NCI-H1048 (cell line): ENCODE measurements at places on chromosomes 12 and 14.

DNA sequence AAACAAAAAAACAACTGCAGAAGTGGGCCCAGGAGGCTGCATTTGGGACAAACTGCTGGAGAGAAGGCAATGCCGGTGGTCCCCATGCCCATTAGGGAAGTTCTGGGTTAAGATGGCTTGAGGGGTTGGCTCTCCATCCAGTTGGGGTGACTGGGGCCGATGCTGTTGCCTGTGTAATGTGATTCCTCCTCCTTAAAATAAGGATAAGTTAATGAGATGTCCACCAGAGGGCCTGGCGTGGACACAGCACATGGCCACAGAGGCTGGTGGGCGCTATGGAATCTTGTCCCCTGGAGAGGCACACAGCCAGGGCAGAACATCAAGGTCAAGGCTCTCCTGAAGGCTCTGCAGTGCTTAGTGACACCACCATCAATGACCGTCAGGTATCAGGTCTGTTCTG is 1.0 kb upstream of the TESC start:
- no peak for DNase-seq

GRCh38 chr14:63174760-63175191 is 29.5 kb upstream of the RHOJ start:
- DNase-seq = no peak

DNA sequence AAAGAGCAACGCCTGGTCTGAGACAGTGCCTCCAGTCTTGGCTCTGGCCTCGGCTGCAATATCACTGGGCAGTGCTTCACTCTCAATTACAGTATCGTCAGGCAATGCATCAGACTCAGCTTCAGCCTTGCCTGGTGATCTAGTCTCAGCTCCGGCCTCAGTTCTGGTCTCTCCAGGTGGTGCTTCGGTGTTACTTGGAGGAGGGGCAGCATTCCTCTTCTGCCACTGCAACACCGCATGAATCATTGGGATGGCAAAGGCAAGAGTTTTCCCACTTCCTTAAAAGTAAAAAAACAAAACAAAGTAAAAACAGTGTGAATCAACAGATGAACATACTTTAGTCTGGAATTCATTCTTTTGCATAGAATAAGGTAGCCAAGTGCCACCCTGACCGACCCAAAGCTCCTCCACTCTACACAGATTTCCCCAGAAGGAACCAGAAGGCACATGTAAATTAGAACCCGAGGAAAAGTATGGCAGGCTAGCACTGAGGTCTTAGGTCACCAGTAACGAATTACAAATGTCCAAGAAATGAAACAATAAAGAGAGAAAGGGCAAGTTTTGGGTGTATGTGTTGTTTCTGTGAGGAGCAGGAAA is 18.6 kb downstream of the DDX24 start:
- DNase-seq = no peak

DNA sequence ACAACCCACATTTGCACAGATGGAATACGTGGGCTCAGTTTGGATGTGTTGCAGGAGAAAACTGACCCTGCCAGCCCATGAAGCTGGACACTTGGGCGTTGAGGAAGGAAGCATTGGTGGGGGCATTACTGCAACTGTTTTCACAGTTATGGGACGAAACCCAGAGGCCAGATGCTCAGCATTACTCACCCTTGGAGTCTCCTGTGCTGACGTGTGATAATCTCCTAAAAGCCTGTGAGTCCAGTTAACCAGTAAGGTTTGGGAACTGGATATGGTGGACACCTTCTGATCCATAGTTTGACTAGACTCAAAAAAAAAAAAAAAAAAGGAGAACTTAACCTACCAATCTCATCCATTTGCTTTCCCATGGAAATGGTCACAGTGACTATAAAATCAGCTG is 52.8 kb upstream of the EGLN3 start:
- DNase-seq = no peak

GRCh38 chr12:27296674-27297073 is 36.0 kb upstream of the BMAL2 start:
- DNase-seq = no peak

DNA sequence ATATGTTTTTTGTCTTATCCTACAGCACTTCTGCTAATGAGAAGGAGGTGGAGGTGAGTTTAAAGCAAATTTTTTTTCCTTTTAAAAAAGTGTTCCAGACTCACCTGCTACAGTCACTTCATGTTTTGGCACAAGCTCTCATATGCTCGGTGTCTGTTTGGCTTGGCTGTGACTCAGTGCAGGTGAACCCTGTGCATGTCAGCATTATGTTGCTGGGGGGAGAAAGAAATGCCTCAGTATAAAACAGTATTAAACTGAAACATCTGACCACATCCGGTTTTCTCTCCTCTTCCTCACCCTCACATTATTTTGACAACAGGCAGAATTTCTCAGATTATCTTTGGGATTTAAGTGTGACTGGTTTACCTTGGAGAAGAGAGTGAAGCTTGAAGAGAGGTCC is 105.2 kb downstream of the DNAI7 start:
- no peak for DNase-seq

DNA sequence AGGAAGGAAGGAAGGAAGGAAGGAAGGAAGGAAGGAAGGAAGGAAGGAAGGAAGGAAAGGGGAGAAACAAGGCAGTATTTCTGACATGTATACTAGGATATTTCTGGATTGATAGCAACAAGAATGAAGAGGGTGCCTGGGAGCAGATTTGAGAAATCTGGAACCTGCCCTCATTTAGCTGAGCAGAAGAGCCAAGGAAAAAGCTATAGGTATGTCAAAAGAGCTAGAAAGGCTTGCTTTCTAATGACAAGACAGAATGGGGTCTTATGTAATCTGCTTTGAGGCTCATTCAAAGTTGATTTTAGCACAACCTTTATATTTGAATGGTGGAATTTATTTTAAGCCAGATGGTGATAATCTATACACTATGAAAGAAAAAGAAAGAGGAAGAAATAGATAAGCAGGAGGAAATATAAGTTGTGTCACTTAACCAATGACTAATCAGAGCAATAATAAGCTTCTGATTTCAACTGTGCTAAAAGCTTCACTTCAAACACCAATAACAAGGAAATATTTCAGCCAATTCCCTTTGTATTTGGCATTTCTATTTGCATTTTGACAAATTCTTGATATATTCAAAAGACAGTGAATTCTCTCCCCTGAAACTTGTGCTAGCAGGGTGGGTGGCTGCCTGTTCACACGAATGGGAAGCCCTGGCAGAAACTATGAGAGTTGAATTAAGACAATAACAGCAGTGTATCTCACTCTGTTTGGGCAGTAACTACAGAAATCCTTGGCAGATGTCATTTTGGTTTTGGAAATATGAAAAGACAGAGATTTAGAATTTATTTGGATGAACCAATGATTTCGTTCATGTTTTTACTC is 76.3 kb upstream of the FLRT2 start:
- DNase-seq = no peak

GRCh38 chr12:96050139-96050538 is 14.8 kb upstream of the LTA4H start:
- no peak for DNase-seq

GRCh38 chr12:24197532-24197931 is 248.1 kb upstream of the SOX5 start:
- no peak for DNase-seq

DNA sequence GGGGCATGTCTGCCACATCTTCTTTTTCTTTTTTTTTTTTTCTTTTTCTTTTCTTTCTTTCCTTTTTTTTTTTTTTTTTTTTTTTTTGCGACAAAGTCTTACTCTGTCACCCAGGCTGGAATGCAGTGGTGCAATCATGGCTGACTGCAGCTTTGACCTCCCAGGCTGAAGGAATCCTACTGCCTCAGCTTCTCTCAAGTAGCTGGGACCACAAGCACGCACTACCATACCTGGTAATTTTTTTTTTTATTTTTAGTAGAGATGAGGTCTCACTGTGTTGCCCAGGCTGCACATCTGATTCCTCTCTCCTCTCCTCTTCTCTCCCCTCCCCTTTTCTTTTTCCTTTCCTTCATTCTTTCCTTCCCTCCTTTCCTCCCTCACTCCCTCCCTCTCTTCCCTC is 18.5 kb downstream of the SLC15A5 start:
- DNase-seq = no peak

- DNase-seq = no peak
Observed at GRCh38 chr12:93857991-93858447, 180.8 kb downstream of the CRADD start.

DNA sequence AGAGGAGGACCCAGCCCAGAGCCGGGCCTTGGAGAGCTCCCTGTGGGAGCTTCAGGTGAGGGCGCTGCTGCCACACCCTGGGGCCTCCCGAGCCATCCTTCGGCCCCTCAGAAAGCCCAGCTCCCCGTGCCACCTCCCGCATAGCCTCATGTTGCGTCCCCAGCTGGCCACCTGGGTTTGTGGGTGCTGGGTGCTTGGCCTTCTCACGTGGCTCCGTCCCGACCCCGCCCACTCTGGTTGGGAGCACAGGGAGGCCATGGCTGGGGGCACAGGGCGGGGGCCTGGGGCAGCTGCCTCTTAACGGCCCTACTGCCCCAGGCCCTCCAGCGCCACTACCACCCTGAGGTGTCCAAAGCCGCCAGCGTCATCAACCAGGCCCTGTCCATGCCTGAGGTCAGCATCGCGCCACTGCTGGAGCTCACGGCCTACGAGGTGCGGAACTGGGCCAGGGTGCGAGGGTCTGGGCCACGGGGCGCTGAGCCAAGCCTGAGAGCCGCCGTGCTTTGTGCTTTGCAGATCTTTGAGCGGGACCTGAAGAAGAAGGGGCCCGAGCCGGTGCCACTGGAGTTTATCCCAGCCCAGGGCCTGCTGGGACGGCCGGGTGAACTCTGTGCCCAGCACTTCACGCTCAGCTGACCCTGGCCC is 7.6 kb downstream of the NOC4L start:
- no peak for DNase-seq

DNA sequence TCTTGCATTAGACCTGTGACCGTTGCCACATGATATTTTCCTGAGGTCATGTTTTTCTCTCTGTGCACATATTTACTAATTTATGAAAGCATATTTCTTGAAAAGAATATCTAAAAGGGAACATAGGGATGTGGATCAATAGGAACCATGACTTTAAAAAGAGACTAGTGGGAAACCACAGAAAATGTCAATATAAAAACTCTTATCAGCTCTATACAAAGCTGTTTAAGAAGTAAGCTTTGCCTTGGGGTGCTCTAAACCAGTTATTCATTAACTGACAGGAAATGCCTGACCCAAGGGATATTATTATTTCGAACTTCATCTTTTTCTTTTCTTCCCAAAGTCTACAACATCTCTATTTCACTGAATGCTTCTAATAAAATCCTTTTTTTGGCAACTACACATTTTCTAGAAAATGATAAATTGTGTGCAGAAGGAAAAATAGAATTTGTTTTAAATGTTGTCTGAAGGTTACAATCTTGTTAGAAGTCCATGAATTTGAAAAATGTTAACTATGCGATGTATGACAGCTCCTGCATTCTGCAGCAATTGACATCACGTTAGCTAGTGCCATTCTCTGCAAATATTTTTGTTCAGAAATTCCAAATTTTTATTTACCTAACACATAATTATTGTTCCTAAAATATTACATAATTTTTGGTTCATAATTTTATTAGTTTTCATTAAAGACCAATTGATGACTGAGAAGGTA is 345.0 kb downstream of the SLC16A7 start:
- no peak for DNase-seq

GRCh38 chr12:101594700-101595099 is at the start of gene MYBPC1:
Gene MYBPC1, plus strand, starts transcription at chr12:101594971. Its CDS starts 100 bp downstream, at chr12:101595071.
- no peak for DNase-seq

DNA sequence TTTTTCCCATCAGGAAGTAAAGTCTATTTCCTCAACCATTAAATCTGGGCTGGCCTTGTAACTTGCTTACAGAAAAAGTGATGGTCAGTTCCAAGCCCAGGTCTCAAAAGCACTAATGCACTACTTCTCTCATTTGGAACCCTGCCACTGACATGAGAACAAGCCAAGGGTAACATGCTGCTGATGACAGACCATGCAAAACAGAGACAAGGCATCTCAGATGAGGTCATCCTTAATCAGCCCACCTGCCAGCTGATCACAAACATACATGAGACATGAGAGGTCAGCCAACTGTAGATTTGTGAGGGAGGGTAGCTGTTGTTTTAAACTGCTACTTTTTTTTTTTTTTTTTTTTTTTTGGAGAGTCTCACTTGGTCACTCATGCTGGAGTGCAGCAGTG is 16.2 kb downstream of the TWF1 start:
- no peak for DNase-seq

GRCh38 chr14:87285506-87285905 is 707.5 kb downstream of the GALC start:
- DNase-seq = no peak

DNA sequence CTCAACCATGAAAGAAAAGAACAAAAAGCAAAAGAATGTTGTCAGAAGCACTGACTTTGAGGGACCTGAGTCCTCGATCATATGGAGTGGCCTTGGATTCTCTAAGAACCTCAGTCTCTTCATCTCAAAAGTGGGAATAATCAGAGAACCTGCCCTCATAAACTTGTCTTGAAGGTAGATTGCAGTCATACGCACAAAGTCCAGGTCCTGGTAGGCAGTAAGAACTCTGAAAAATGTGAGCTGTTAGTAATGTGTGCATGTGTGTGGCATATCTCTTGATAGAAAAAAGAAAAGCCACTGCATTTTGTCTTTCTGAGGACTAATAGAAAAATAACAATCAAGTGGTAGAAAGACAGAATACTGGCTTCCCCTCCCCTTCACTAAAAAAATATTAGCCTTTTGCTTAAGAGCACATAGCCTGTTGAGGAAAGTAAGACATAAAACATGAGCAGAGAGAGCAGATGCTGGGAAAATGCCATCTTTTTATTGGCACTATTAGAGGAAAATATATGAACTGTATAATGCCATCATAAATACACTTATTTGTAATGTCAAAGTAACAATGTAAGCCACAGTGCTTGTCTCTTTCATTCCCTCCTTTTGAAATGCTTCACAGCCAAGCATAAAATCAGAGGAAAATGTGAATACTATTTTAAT is 205.1 kb upstream of the TBX3 start:
- no peak for DNase-seq

DNA sequence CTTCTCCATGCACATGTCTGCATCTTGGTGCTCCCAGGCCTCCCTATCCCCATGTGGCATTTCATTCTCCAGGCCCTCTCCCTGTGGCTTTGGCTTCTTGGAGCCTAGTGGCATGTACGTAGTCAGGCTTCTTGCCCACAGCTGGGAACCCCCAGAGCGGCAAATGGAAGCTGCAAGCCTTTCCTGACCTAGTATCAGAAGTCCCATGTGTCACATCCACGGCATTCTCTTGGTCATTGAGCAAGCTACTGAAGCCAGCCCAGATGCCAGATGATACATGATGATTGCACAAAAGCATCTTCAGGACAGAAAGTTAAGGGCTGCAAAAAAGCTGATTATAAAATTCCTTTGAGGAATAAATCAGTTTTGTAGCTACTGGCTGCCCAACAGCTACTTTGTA is 154.9 kb downstream of the PELI2 start:
- no peak for DNase-seq

- DNase-seq = no peak
Observed at GRCh38 chr12:70436836-70437235, 70.7 kb downstream of the KCNMB4 start.
